ENCODE measurements at places on chromosomes 5 and 9.

- peak; percentile 1 for DNase-seq
Measured at GRCh38 chr5:102483736-102484135, 15.1 kb downstream of the SLCO6A1 start.

- DNase-seq, result no peak
Measured at GRCh38 chr9:32647671-32648070, 12.2 kb upstream of the TAF1L start.

- no peak for DNase-seq
Measured at GRCh38 chr5:52356311-52356918, 431.3 kb upstream of the ITGA1 start.

- DNase-seq, result peak; percentile 27
Measured at GRCh38 chr5:177309351-177310191, 2.1 kb downstream of the MXD3 start.

DNA sequence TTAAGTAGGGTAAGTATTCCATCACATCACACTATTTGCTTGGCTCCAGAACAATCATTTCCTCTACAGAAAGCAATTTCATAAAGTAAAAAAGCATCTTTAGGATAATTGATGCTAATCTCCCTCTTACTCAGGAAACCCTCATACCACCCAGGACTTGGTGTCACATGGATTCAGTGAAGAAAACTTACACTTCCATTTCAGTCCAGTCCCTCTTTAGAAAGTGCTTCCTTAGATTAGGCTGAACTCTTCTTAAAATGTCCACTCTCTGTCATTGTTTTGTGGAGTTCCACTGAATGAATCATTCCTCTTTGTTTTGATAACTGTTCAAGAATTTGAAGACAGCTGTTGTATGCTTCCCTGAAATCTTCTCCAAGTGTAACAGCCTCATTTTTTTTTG lies 144.0 kb upstream of the ZNF462 start:
- DNase-seq, result peak; percentile 28

DNA sequence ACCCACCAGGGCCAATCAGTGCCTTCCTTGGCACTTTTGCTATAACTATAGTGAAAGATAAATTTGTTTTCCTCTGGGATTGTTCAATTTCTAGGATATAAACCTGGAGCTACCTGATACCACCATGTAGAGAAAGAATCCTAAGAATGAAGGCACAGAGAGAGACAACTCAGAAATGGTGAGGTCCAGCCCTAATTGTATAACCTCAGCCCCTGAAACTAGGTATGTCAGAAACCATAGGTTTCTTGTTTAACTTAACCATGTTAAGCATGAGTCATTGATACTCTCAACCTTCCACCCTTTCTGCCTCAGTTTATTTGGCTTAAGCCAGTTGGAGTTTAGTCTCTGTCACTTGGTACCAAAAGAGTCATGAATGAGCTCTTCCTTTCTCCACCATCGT lies 4.6 kb upstream of the SPZ1 start:
- DNase-seq, result no peak

GRCh38 chr5:50766967-50767366 lies 100.5 kb downstream of the PARP8 start:
- DNase-seq, result no peak
